ENCODE measurements at places on chromosomes 5 and 9.

DNA sequence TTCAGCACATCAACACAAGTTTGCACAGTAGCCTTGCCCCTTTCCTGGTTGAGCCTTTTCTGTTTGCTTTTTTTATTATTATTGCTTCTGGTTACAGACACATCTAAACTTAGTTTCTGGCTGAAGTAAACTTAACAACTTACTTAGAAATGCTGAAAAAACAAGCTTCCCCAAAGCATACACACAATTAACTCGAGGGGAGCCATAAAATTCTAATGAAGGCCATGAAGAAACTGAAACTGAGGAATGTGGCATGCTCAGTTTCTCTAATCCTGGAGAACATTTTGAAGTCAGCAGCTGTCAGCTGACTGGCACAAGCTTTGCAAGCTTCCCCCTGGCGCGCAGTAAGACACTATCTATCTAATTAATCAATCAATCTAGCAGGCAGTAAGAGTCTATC, 3.7 kb downstream of the MYO10 start:
- no peak for DNase-seq

DNA sequence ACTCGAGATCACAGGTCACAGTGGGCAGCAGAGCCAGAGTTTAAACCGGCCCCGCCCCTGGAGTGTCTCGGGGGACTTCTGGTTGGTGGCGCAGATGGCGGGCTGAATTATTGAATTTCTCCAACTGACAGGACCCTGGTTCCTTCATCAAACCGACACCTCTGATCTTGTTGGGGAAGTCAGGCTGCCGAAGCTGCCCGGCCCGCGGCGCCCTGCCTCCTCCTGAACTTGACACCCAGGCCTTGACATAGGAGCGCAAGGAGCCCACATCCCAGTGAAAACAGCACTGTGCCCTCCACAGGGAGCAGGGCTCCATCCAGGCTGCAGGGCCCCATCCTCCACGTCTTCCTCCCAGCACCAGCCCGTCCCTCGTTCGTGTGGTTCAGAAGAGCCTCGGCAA, 105.2 kb downstream of the OLFM1 start:
- no peak for DNase-seq

GRCh38 chr9:27442464-27442863, 81.6 kb upstream of the IFNK start:
- DNase-seq = no peak

- no peak for DNase-seq
Measured at GRCh38 chr5:157708866-157709265, 22.4 kb upstream of the THG1L start.

GRCh38 chr9:133426011-133426410, 3.8 kb downstream of the ADAMTS13 start:
- DNase-seq = no peak

DNA sequence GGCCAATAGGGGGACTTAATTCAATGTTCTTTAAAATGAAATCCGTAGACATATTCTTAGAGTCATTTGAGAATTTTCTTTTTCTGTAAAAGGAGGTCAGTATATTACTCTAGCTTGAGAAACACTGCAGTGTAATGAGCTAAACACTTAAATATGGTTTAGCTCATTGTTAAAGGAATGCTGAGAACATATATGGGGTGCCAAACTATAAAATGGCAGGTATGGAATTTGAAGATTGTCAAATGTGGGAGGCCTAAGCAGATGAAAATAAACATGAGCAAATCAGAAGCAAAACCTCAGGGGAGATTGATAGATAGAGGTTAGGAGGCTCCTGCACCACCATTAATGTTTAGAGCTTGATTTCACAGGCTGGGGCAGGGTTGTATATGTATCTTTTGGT, 57.9 kb downstream of the STX17 start:
- no peak for DNase-seq

DNA sequence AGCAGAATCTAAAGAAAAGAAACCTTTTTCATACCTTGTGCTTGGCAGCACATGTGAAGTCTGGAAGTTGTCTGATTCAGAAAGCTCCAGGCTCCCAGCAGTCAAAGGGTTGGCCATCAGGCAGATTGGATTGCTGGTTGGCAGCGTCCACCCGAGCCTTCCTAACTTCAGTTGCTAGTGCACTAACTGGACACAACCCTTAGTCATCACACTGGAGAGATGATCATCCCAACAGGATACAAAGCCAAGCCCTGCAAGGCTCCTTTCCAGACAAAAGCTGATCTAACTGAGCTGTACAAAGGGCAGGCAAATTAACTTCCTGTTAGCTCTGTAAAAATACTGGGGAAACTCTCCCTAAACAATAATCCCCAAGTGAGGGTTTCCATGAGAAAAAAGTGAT, 185.6 kb downstream of the SNX18 start:
- no peak for DNase-seq

GRCh38 chr5:123835421-123835820, 323.4 kb downstream of the CSNK1G3 start:
- DNase-seq = no peak

GRCh38 chr5:24767086-24767485, 122.3 kb upstream of the CDH10 start:
- DNase-seq = no peak

- no peak for DNase-seq
Measured at GRCh38 chr9:138071292-138071691, 193.7 kb downstream of the CACNA1B start.

DNA sequence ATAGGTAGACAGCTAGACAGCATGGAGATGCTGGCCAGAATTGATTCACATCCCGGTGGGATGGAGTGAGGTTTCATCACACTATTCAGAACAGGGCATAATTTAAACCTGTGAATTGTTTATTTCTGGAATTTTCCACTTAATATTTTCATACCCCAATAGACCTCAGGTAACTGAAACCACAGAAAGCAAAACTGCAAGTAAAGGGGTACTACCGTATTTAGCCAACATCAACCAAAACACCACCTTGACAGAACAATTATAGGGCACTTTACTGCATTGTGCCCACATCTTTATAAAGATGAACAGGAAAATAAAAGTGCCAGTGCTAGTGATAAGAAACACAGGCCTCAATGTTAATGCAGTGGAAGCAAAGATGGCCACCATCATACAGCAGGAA, 7.5 kb downstream of the SERINC5 start:
- no peak for DNase-seq

- DNase-seq = no peak
Measured at GRCh38 chr5:130400091-130400490, 495.8 kb downstream of the CHSY3 start.

GRCh38 chr5:134070725-134071613, 43.5 kb upstream of the TCF7 start:
- DNase-seq = no peak

DNA sequence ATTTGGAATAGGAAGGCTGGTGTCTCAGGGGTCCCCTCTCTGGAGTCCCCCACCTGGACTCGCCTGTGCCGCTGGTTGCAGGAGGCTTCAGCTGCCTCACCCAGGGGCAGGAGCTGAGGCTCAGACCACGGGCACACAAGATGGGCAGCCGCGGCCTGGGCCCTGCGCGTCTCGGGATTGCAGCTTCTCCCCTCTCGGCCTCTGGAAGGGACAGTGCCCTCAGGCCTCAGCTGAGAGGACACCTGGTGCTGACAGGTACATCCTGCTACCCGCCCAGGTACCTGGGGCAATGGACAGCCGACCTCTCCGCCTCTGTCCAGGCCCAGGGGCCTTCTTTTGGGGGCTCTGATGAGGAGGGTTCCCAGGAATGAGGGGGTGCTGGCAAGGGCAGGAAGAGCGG, 38.3 kb downstream of the UNC5A start:
- no peak for DNase-seq

GRCh38 chr5:76544268-76544926, 78.8 kb downstream of the F2RL2 start:
- DNase-seq = peak; percentile 74

DNA sequence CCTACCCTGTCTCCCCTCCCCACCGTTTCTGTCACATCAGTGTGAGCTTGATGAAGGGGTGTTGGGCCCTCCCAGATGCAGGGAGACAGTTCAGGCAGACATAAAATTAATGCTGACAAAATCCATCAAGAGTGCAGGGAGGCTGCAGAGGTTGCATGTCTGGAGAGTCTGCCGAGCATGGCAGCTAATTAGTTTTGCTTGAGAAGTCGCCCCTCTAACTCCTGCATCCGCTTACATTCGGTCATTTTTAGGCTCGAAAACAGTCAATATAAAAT, 44.9 kb downstream of the GALNT12 start:
- DNase-seq = no peak

DNA sequence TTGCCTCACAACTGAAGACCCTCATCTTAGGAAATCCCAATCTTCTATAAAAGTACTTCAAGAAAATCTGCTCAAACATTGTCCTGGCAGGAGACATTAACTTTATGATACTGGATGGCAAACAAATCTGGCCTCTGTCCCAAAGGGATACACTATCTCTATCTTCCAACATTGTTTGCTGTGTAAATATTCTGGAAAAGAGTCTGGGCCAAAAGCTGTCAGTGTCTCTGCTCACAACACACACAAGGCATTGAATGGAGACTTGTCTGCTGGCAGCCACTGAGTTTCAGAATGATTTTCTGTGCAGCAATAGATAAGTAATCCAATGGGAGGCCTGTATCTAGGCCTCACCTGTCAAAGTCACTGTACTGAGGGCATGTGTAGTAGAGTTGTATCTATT, 471.1 kb downstream of the DMAC1 start:
- no peak for DNase-seq

DNA sequence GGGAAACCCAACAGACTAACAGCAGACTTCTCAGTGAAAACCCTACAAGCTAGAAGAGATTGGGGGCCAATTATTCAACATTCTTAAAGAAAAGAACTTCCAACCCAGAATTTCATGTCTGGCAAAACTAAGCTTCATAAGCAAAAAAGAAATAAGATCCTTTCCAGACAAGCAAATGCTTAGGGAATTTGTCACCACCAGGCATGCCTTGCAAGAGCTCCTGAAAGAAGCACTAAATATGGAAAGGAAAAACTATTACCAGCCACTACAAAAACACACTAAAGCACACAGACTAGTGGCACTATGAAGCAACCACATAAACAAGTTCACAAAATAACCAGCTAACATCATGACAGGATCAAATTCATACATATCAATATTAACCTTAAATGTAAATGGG, 131.1 kb downstream of the OR2K2 start:
- DNase-seq = no peak

- DNase-seq = no peak
Measured at GRCh38 chr9:16712787-16713186, 157.7 kb downstream of the BNC2 start.
